Left renal pelvis (tissue), 4 donors: ENCODE measurements at places on chromosomes 13 and 19.

DNA sequence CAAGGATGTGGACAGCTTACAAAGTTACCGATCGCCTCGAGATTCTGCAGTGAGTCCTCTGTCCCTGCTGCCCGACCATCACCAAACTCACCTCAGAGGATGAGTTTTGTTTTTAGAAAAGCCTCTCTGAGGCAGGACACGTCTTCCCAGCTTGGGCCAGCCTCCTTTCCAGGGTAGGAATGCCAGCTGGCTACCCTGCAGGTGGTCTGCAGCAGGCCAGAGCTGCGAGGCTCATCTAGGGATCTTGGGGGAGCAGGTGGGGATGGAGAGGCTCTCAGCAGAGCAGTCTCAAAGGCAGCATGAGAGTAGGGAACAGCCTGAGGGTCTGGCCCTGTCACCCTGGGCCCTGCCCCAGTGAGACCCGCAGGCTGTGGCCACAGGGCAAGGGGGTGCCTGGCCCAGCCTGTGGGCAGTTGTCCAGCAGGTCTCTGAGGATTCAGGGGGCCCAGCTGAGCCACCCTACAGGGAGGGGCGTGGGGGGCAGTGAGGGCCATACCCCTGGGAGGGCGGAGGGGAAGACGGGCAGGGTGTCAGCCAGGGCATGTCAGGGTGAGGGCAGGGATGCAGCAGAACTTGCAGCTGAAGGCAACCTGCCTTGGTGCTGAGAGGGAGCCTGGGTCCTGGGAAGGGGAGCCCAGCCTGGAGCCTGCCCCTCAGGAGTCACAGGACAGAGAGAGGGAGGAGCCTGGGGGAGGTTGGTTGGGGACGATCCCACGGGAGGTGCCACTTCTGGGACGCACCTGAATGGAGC, 57.3 kb upstream of the TPM4 start:
- no peak for DNase-seq

DNA sequence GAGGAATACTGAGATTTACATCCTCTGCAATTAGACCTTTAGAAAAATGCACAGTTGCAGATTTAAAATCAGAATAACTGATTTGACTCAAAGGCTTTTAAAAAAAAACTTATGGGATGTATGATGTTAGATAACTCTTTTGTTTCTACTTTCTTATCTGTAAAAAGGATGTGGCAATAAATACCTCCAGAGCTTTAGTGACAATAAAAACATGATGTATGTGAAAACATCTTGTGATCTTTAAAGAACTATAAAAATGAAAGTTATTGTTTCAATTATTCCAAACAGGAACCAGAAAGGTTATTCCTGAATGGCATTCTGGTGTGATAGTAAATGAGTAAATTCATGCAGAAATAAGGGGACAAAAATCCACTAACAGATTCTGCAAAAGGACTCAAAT, 2712.2 kb upstream of the PCDH20 start:
- DNase-seq, result no peak

DNA sequence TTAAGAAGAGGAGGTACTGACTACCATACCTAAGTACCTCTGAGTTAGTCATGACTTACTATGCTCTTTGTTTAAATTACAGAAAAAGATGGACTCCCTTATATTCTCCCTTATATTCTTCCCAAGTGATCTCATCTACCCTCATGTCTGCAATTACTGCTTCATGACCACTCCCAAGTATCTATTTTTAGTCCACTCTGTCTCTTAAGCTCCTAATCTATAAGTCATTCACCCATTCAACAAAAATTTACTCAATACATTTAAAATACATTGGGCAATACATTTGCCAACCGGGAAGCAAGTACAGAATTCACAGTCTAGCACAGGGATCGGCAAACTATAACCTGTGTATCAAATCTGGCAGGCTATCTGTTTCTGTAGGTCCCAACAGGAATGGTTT, 42.6 kb downstream of the KPNA3 start:
- DNase-seq, result no peak

GRCh38 chr13:88908961-88909441, 1237.8 kb downstream of the SLITRK5 start:
- no peak for DNase-seq

- no peak for DNase-seq
These were observed 252.9 kb upstream of the SLITRK6 start for GRCh38 chr13:86052141-86052540.

DNA sequence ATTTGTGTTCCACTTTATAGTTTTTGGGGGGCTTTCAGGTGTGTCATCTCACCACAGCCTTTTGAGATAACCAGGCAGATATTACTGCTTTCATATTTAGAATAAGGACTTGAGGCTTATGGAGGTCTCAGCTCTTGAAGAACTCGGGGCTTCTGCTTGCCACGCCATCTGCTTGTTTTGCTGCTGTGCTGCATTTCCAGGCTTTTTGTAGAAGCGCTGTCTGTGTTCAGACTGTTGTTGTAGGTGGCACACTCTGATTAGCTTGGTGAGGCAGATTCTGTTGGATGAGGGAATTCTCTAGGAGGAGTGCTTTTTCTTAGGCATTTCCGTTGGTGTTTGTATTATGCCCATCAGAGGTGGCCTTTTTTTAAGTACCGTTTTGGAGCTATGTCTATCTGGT, 57.2 kb downstream of the WASF3 start:
- DNase-seq, result no peak

DNA sequence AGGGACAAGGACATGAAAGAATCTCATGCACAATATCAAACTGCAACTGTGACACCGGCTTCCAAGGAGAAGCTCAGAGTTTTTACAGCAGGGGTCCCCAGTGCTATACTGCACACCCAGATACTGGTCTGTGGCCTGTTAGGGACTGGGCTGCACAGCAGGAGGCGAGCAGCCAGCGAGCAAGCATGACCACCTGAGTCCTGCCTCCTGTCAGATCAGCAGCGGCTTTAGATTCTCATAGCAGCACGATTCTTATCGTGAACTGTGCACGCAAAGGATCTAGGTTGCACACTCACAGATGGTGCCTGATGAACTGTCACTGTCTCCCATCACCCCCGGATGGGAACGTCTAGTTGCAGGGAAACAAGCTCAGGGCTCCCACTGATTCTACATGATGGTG, 13.1 kb upstream of the CD22 start:
- no peak for DNase-seq

- no peak for DNase-seq
These were observed 2.8 kb upstream of the FBXO17 start for GRCh38 chr19:38978326-38978689.

DNA sequence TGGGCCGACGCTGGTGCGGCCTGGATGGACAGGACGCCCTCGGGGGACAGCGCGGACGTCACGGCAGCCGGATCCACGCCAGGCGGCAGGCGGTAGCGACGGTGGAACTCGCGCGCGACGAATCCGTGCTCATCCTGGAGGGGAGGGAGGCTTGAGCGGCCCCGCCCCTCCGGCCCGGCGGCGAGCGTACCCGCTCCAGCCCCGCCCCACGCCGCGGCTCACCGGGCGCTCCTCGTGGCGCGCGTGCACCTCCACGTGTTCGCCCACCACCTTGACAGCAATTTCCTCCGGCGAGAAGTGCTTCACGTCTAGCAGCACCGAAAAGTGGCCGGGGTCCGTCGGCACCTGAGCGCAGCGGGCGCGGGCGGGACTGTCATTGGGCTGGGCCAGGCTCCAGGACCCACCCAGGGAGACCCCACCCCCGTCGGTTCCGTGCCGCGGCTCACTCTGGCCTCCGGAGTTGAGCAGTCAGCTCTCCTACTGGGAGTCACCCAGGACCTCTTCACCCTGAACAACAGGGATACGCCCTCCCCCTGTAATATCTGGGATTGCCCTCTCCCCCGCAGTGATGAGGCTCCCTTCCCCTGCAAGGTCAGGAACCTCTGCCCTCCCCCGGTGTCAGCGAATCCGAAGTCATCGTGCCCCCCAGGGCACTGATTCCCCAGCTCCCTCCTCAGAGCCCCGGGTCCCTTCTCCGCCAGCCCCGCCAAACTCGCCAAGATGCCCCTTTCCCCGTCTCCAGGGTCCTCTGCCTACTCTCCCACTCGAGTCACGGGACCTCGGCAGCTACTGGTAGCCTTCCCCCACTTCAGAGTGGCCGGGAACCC, 1.1 kb downstream of the HSPB6 start:
- no peak for DNase-seq

- DNase-seq, result no peak
These were observed 66.2 kb downstream of the SLC15A1 start for GRCh38 chr13:98686270-98686669.

DNA sequence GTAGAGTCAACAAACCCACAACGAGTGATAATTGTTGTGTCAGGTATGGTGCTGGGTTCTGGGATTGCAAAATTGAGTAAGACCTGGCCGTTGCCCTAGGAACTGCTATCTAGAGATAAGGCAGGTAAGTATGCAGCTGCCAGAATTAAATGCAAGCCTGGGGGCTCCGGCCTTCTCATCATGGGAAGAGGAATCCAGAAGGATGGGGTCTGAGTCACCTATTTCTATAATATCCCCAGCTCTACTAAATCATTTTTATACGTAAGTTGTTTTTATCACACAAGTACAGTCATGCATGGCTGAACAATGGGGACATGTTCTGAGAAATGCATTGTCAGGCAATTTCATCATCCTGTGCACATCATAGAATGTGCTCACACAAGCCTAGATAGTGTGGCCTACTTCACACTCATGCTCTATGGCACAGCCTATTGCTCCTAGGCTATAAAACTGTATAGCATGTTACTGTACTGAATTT, 203.0 kb downstream of the KLF5 start:
- DNase-seq, result no peak

- DNase-seq, result no peak
These were observed 22.0 kb upstream of the GPR18 start for GRCh38 chr13:99280166-99280565.

DNA sequence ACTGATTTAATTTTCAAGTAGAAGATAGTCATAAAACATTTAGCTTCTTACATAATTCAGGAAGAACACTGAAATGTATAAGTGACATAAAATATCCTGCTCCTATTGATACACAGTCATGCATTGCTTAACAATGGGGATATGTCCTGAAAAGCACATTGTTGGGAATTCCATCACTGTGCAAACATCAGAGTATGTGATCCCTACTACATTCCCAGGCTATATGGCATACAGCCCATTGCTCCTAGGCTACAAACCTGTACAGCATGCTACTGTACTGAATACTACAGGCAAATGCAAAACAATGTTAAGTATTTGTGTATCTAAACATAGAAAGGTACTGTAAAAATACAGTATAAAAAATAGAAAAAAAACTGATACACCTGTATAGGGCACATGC, 723.9 kb upstream of the ARGLU1 start:
- no peak for DNase-seq

- no peak for DNase-seq
These were observed 42.0 kb downstream of the MRPL57 start for GRCh38 chr13:21218351-21219035.
